Coronary artery (tissue), 2 donors: ENCODE measurements at places on chromosomes 7 and 10.

DNA sequence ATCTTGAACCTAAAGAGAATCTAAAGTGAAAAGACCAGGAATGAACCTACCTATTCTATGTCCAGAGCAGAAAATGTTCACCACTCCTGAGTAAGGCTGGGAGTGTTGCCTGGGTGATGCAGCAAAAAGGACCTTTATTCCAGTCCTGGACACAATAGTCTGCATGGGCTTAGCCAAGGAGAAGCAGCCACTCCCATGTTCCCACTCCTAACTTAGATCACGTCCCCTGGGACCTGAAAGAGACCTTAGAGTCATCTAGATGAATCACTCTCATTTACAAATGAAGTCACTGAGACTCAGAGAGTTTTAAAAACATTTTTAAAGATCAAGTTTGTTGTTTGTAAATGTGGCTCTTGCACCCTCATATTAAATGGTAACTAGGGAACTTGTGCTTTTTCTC lies 763.4 kb downstream of the KCNMA1 start:
- peak; percentile 79 for DNase-seq

- no peak for DNase-seq
Measured at GRCh38 chr7:147818317-147818716, 772.2 kb upstream of the C7orf33 start.

DNA sequence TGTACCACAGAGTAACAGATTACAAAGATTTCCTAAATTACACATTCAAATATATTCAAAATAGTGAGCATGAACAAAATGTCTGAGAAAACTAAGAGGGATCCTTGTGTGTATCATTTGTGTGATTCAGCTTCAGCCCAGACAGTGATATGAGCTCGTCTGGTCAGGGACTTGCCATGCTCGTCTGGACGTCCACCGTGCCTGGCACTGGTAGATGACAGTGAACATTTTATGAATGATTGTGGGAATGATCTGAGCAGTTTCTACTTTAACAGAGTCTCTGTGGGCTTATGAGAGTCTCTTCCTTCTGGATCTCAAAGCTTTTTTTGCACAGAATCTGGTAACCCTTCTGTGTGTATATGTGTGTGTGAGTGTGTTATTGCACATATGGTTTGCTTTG lies 34.2 kb upstream of the ANKRD2 start:
- DNase-seq, result no peak

GRCh38 chr10:18738835-18739234 lies 79.6 kb downstream of the ARL5B start:
- no peak for DNase-seq

GRCh38 chr7:36148422-36149065 lies 4.5 kb upstream of the EEPD1 start:
- no peak for DNase-seq

GRCh38 chr10:48475943-48476278 lies 129.0 kb downstream of the ARHGAP22 start:
- DNase-seq, result peak; percentile 60

GRCh38 chr7:32266932-32267475 lies 196.8 kb upstream of the PDE1C start:
- no peak for DNase-seq

DNA sequence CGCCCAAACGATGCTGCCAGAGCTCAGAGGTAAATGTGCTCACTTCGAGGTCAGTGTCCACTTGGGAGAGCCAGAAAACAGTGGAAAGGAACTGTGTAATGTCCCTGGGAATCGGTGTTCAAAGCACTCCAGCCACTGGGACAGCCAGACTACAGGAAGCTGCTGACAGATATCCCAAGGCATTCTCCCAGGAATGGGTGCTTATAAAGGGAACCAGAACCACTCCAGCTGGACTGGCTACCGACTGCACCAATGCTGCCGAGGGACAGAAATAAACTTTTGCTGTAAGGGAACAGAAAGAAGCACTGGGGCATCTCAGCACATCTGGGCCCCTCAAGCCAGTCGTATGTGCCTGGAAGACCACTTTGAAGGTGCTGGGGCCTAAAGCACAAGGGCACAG lies 76.7 kb downstream of the ATXN7L1 start:
- DNase-seq, result peak; percentile 54
